ENCODE measurements at places on chromosomes 6 and 20.

DNA sequence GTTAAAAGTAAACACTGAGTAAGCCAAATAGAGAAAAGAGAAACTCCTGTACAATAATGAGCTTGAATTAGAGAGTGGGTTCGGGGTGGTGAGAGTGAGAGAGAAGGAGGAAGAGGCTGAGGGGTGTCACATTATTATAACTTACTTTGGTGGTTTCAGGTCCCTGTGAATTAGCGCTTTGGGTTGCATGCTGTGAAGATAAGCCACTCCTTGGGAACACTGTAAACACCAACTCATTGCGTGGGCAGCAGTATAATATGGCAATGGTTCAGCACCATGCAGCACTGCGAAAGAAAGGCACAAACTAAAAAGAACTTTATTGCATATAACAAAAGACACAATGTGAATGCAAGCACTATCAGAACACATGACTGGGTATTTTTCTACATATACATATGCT is 26.9 kb downstream of the MAP3K7 start:
- no peak for DNase-seq

DNA sequence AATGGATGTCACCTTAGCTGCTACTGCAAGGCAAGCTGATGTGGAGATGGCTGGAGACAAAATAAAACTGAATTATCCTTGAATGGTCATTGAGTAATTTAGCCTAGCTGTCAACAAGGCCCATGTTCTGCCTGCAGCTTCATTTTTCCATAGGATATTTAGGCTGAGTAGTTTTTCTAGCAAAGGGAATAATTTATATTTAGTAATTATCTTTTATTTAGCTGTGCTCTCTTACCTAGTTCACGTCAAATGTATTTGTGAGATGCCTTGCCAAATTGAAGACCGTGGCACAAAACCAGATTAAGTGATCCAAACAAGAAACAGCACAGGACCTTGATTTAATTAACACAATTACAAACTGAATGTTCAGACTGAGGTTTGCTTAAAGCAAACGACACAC is 77.4 kb upstream of the CEP162 start:
- no peak for DNase-seq

- no peak for DNase-seq
Measured at GRCh38 chr6:39228992-39229767, at the start of gene KCNK5. Gene KCNK5, minus strand, starts transcription at chr6:39229475. Its CDS starts 364 bp downstream, at chr6:39229111.

DNA sequence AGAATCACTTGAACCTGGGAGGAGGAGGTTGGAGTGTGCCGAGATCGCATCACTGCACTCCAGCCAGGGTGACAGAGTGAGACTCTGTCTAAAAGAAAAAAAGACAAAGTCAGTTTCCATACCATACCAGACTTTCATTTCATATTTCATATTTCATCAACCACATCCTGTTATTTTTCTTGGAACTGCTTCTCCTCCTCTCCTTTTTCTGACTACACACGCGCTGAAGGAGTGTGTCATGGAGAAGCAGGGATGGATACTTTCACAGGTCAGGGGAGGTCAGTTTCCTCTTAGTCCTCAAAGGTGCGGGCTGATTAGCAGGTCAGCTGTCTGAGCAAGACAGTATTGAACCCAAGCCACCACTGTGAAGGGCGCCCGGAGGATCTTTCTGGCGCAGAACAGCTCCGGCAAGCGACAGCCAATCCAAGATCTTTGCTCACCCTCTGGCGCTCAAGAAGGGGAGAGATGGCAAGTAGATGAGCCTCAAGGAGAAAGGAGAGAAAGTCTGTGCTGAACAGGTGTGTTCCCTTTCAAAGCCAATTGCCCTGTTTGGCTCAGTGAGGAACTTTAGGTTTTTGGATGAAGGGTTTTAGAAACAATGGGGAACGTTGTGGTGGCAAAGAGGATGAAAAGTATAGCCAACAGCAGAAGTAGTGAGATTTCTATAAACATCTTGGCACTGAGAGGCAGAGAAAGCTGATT is 18.9 kb upstream of the SYNJ2 start:
- DNase-seq = no peak

- no peak for DNase-seq
Measured at GRCh38 chr6:126173265-126173664, 166.7 kb upstream of the CENPW start.

DNA sequence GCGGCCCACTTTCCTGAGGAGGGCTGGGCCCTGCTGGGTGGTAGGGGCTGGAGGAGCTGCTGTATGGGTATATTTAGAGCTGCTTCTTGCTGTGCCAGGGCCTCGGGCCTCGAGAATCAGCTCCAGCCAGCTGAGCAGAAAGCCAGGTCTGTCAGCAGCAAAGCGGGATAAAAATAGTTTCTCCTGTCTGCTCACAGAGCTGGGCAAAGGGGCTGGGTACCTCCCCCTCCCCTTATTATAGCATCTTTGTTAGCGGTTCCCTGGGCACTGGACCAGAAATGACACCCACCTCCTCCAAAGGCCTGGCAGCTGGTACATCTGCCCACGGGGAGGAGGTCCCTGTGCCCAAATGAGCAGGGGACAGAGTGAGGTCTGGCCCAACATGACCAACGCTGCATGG is 6.0 kb downstream of the SCRT2 start:
- no peak for DNase-seq

DNA sequence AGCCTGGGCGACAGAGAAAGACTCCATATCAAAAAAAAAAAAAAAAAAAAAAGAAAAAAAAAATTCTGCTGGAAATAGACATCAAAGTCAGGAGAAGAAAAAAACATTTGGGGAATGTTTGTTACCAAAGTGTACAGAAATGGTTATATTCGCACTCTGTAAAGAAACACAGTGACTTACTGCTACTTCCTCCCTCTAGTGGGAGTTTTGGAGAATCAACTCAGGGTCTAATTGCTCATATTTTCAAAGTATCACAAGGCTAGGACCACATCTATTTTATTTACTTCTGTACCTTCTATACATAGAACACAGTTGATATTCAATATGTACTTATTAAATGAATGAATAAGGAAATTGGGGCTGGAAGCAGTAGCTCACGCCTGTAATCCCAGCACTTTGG is 24.4 kb downstream of the ARG1 start:
- no peak for DNase-seq

DNA sequence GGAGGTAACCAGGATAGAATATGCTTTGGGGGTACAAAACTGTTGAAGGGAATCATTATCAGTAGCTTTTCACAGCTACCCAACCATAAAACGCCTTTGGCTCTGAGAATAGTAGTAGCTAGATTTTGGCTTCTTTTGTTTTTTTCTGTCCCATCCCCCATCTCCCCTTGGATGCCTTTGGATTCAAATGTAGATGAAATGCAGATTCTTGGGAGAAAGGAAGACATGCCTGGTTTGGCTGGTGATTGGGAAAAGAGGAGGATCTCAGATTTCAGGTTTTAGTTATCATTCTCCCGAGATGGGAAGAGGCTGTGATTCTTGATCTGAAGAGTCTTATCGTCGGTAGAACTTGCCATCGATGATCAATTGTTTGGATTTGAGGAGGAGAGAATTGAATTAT is 3.5 kb upstream of the CDYL start:
- DNase-seq = no peak

DNA sequence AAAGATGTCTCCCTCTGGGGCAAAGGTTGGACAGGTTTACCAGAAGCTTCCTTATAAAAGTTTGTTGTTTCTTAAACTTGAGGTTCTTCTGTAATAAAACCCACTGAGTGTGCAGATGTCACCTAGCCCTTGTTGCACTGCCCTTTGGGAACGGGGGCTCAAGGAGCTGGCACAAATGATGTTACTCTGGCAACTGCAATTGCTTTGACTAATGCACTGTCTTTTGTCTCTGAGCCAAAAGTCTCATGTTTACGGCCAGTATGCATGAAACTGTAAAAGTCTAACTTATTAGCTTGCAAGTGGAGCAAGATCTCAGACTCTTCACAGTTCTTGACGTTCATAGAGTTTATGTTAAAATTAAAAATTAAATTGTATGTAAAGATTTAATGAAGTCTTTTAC is 655.7 kb downstream of the EPHA7 start:
- no peak for DNase-seq

GRCh38 chr20:47227576-47227975 is 128.9 kb downstream of the ZMYND8 start:
- no peak for DNase-seq

DNA sequence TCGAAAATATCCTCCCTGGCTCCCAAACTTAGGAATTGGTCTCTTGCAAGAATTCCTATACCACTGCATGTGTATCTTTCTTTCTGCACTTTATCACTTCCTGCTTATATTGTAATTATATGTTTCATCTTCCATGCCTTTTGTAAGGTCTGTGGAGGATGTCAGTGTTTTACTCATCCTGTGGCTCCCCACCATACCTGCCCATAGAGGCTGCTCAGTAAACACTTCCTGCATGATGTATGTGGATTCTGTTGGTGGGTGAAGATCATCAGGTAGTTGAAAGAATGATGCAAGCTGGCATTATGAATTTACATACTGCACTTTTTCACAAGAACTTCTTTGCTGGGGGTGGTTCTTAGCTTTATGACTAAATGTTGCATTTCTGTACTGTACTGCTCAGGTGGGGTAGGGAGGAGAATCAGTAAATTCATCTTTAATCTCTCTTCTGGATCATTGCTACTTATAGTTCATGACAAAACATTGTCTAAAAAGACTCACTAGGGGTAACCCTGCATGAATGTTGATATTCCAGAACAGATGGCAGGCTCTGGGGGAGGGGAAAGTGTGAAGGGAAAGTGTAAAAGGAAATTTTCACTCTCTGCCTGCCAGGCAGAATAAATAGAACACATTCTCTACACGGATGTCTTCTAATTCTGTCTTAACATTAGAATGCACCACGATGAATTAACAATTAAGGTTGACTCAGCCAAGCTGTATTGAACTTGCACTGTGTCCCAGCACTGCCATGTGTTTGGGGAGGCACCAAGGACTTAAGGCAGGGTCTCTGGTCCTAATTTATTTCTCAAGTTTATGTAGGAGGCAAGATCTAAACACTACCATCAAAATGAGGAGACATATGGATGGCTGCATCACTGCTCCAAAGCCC is 36.0 kb upstream of the KLHL31 start:
- DNase-seq = no peak

DNA sequence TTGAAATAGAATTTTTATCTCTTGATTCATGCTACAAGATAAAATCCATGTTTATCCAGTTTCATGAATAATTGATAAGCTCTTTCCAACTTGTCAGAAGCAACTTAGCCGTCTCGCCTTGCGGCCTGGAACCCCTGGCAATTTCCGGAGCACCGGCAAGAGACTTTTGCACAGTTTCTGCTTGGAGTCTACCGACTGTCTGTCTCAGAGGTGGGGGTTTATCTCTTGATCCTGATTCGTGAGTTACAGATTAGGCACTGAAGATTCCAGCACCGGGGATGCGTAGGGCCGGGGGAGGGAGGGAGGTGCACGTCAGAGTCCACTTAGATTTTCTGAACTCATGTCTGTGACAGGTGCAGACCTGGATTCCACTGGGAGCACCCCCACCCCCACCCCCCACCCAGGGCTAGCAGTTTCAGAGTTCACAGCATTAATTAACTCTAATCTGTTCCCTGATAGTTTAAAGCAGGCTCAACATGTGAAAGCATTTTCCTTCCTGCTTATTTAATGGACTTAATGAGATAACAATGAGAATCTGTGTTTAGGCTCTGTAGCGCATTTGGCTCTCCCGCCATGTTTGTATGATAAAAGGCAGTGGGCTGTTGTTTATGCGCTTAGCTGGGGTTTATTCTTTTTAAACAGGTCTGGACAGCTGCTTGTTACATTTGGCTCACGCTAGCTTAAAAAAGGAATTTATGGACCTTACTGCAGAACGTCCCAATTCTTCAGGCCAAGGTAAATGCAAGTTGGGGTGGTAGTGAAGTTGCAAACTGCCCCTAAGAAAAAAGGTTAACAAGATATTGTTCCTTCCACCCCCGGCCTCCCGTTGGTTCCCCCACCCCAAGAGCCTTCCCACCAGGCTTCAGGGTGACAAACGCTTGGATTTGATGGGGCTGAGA is 8.1 kb upstream of the APCDD1L start:
- DNase-seq = peak; percentile 73

DNA sequence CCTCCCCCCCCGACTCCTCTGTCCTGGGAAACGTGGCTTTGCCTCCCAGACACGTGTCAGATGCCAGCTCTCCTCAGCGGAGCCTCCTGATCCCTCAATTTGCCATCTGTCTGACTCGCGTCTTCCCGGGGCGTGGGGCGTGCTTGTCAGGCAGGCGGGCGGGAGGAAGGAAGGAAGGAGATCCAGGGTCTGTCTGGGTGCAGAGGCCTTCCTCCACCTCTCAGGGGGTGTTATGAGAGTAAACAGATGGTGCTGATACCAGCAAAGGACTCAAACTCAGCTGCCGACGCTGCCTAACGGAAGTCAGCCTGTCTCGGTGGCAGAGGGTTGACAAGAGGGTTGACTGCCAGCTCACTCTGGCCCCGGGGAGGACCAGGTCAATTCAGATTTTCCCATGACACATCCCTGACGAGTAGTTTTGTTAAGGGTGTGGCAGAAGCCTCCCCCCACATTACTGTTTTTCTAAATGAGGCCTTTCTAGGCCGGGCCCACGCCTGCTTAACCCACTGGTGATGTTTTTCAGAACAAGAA is 17.0 kb downstream of the UQCC2 start:
- DNase-seq = no peak

GRCh38 chr20:25247956-25248785 is at the start of gene PYGB:
Gene PYGB, plus strand, starts transcription at chr20:25248085. Its CDS starts 94 bp downstream, at chr20:25248179.
- DNase-seq = no peak

DNA sequence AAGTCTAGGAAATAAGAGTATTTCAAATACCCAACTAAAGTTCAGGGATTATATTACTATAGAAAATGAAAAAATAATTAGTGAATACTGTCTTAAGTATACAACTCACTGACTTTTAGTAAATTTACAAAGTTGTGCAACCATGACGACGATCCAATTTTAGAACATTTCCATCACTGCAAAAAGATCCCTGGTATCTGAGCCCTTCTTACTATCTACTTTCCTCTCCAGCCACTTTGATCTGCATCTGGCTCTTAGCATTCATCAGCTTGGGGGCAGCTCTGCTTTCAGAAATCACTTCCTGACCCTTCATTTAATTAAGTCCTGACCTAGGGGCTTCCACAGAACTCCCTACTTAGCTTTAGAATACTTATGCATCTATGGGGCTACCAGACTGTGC is 38.2 kb upstream of the RBL1 start:
- no peak for DNase-seq

GRCh38 chr6:39962831-39963230 is 28.6 kb upstream of the MOCS1 start:
- DNase-seq = no peak

DNA sequence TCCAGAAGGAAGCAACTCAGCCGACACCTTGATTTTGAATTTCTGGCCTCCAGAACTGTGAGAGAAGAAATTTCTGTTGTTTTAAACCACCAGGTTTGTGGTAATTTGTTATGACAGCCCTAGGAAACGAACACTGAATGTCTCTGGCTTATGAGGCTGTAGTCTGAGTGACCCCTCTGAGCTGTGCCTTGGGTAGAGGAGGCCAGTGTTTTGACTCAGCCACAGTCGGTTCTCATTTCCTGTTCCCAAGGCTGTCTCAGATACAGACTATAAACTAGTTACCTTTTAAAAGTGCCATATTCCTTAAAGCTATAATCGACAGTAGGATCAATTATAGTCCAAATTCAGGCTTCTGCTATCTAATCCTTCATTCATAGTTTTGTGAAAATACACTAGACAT is 391.2 kb upstream of the MAP3K7 start:
- no peak for DNase-seq

- DNase-seq = no peak
Measured at GRCh38 chr6:300494-301198, 8.4 kb downstream of the DUSP22 start.

GRCh38 chr6:136446579-136447187 is 103.5 kb downstream of the MAP7 start:
- DNase-seq = no peak

GRCh38 chr6:20056350-20056992 is 155.8 kb downstream of the MBOAT1 start:
- DNase-seq = peak; percentile 89

- no peak for DNase-seq
Measured at GRCh38 chr6:24079076-24079475, 46.9 kb upstream of the NRSN1 start.

All from SK-N-MC (cell line).